ENCODE measurements at places on chromosomes 13 and 19. TPM values are rescaled to one million over a fixed set of nuclear protein-coding genes. Genes with fewer than 3 reads are reported as not detected.
A peak's percentile ranks its signal among the peaks of the same experiment; 100 is the strongest.

- H3K27me3 ChIP-seq = no peaks in the 10 kb centered on the region
- no peak for DNase-seq
- H3K4me1 ChIP-seq = no peaks in the 10 kb centered on the region
- H3K4me3 ChIP-seq = no peak overlapping the region
- no peaks in the 10 kb centered on the region for H3K36me3 ChIP-seq
These were observed 8.1 kb upstream of the STOML3 start for GRCh38 chr13:38998739-38999138.

GRCh38 chr13:108915095-108915633 is 285.8 kb downstream of the MYO16 start:
- no peaks in the 10 kb centered on the region for H3K27me3 ChIP-seq
- H3K27ac ChIP-seq = peak overlapping the region; percentile 80
- no peaks in the 10 kb centered on the region for H3K36me3 ChIP-seq
- H3K4me1 ChIP-seq = peaks cover 25% of the 10 kb centered on the region
- H3K4me3 ChIP-seq = peak overlapping the region; percentile 31

- H3K4me3 ChIP-seq = no peak overlapping the region
- no peaks in the 10 kb centered on the region for H3K36me3 ChIP-seq
- peaks cover 35% of the 10 kb centered on the region for H3K4me1 ChIP-seq
- H3K27me3 ChIP-seq = no peaks in the 10 kb centered on the region
- peak; percentile 57 for DNase-seq
- peak overlapping the region; percentile 89 for H3K27ac ChIP-seq
These were observed 12.9 kb downstream of the TUBGCP3 start for GRCh38 chr13:112574834-112575613.

- no peak overlapping the region for H3K27ac ChIP-seq
- DNase-seq = no peak
- H3K36me3 ChIP-seq = no peaks in the 10 kb centered on the region
- H3K27me3 ChIP-seq = no peaks in the 10 kb centered on the region
- H3K4me3 ChIP-seq = no peak overlapping the region
These were observed 62.3 kb downstream of the ZNF627 start for GRCh38 chr19:11659612-11660011.

DNA sequence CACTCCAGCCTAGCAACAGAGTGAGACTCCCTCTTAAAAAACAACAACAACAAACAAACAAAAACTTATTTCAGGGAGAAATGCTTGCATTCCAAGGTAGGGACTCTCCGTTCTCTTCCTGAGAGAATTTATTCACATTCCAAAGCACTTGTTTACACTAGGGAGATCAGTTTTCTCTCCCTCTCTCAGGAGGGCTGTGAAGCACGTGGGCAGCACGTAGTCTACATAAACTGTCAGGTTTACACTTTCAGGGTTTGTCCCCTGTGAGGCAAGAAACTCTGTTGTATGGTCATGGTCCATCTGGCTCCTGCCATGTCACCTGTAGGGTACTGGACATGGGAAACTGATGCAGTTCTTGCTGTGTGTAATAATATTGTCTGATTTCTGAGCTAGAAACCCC is 31.6 kb downstream of the WDR87 start:
- H3K27ac ChIP-seq = no peak overlapping the region
- DNase-seq = no peak
- no peak overlapping the region for H3K4me3 ChIP-seq
- H3K36me3 ChIP-seq = no peaks in the 10 kb centered on the region

DNA sequence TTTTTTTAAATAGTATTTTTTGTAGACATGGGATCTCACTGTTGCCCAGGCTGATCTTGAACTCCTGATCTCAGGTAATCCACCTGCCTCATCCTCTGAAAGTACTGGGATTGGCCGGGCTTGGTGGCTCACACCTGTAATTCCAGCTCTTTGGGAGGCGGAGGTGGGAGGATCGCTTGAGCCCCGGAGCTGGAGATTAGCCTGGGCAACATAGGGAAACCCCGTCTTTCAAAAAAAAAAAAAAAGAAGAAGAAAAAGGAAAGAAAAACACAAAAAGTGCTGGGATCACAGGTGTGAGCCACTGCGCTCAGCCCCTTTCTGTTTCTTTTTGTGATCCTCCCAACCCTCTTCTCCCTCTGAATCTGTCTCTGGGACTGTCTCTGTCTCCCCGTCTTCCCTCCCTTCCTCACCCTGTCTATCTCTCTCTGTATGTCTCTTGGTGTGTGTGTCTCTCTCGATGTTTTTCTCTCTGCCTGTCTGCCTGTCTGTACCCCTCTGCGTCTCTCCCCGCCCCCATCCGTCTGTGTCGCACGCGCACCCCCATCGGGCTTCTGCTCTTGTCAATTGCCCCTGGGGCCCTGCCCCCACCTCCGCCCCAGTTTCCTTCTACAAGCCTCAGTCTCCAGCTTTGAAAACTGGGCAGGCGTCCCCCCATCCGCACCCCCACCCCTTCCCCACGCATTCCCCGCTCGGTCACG is 540 bp upstream of the ZFP36 start:
- peak overlapping the region; percentile 58 for H3K27ac ChIP-seq
- H3K4me1 ChIP-seq = peaks cover 51% of the 10 kb centered on the region
- H3K27me3 ChIP-seq = no peaks in the 10 kb centered on the region
- no peaks in the 10 kb centered on the region for H3K36me3 ChIP-seq
- no peak for DNase-seq

- no peak overlapping the region for H3K4me3 ChIP-seq
- no peaks in the 10 kb centered on the region for H3K4me1 ChIP-seq
- H3K27me3 ChIP-seq = no peaks in the 10 kb centered on the region
- H3K27ac ChIP-seq = no peak overlapping the region
- no peaks in the 10 kb centered on the region for H3K36me3 ChIP-seq
These were observed 20.4 kb upstream of the ZNF91 start for GRCh38 chr19:23415561-23416191.

- H3K36me3 ChIP-seq = no peaks in the 10 kb centered on the region
- no peaks in the 10 kb centered on the region for H3K4me1 ChIP-seq
- H3K4me3 ChIP-seq = no peak within 1 kb of the TSS
- no peak within 1 kb of the TSS for H3K27ac ChIP-seq
- no peaks in the 10 kb centered on the region for H3K27me3 ChIP-seq
These were observed at the start of gene RASGRP4 for GRCh38 chr19:38425810-38426466. RASGRP4 (minus strand) TSS chr19:38426219; CDS start chr19:38426091, 128 bp downstream.

- no peak overlapping the region for H3K4me3 ChIP-seq
- no peak overlapping the region for H3K27ac ChIP-seq
- H3K4me1 ChIP-seq = no peaks in the 10 kb centered on the region
- H3K36me3 ChIP-seq = no peaks in the 10 kb centered on the region
These were observed 478.5 kb upstream of the SLITRK1 start for GRCh38 chr13:84360822-84361221.

GRCh38 chr19:6003976-6004375 is 26.0 kb upstream of the RANBP3 start:
- no peak overlapping the region for H3K4me3 ChIP-seq
- H3K27me3 ChIP-seq = no peaks in the 10 kb centered on the region
- DNase-seq = no peak
- no peaks in the 10 kb centered on the region for H3K4me1 ChIP-seq
- peaks cover 3% of the 10 kb centered on the region for H3K36me3 ChIP-seq

- H3K27me3 ChIP-seq = no peaks in the 10 kb centered on the region
- DNase-seq = peak; percentile 70
- H3K4me3 ChIP-seq = peak overlapping the region; percentile 50
- no peaks in the 10 kb centered on the region for H3K36me3 ChIP-seq
- peaks cover 16% of the 10 kb centered on the region for H3K4me1 ChIP-seq
These were observed 11.6 kb upstream of the JUND start for GRCh38 chr19:18292810-18293641.

DNA sequence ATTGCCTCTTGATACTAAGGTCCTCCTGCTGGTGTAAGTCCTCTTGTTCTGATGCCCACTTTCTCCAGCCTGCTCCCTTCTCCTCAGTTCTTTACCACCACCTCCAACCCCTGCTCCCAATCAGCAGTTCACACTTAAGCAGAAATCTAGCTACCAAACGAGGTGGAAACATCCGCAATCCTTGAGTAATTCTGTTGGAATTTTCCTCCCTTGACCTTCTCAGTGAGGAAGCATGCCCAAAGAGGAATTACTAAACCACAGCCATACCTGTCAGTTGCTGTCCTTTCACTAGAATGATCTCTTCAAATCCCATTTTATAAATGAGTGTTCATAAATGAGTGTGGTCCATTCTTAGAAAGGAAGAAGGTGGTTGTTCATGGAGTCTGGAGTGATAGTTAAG is 289.9 kb downstream of the DACH1 start:
- no peaks in the 10 kb centered on the region for H3K36me3 ChIP-seq
- H3K27me3 ChIP-seq = no peaks in the 10 kb centered on the region
- DNase-seq = no peak
- H3K4me1 ChIP-seq = peaks cover 2% of the 10 kb centered on the region
- no peak overlapping the region for H3K4me3 ChIP-seq
- no peak overlapping the region for H3K27ac ChIP-seq

The GARIN5A gene
- total RNA-seq = 0.62 TPM

The PSG7 gene
- total RNA-seq = not detected

The ZNF709 gene
- 1.4 TPM for total RNA-seq

The GRK1 gene
- not detected for total RNA-seq

The PCSK4 gene
- total RNA-seq = 1.2 TPM

Measured in endothelial cell of umbilical vein (primary cell).